Renal pelvis (tissue), 12 donors: ENCODE measurements at places on chromosomes 7 and 10. TPM values are rescaled to one million over a fixed set of nuclear protein-coding genes. Genes with fewer than 3 reads are reported as not detected.

FGL2 gene
- 35.1 TPM for polyA plus RNA-seq

FOXK1 gene
- 15.5 TPM for polyA plus RNA-seq

GBX1 gene
- 0.34 TPM for polyA plus RNA-seq

LRRC17 gene
- 82.9 TPM for polyA plus RNA-seq

CRPPA gene
- polyA plus RNA-seq = 4.5 TPM

RAPGEF5 gene
- 33.1 TPM for polyA plus RNA-seq
